ENCODE measurements at places on chromosomes 7 and 10.

GRCh38 chr7:141844256-141844655, 3.0 kb upstream of the PRSS37 start:
- DNase-seq = no peak

DNA sequence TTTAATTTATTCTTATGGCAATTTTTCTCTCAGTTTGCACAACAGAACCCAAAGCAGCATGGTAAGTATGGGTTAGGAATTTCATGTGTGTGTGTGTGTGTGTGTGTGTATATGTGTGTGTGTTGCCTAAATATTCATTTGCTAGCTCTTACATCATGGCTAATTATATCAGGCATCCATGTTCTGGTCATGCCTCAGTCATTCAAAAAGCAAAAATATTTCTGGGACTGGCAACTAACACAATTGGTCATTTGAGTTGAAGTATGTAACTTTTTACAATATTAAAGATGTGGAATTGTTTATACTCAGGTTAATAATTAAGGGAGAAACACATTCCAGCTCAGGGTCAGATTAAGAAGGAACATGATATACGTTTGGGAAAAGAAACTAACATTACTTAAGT, 67.6 kb upstream of the PHYHIPL start:
- DNase-seq = no peak

GRCh38 chr10:93150289-93150688, 76.6 kb downstream of the CYP26A1 start:
- DNase-seq = no peak

DNA sequence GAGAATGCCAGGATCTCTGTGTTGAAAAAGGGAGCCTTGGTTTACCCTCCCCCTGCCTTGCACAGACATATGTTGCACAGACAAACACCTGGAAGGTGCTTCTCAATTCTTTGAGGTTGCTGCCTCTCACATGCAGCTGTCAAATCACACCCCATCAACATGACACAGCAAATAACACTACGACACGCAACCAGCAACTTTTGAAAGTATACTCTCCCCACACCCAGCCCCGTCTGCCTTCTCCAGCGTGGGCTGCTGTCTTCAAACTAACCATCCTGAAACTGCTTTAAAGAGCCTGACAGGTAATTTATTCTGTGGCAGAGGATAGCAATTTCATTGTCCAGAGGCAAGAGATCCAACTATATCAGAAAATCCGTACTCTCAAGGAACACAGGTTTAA, 136.1 kb downstream of the PLXNA4 start:
- DNase-seq = no peak

DNA sequence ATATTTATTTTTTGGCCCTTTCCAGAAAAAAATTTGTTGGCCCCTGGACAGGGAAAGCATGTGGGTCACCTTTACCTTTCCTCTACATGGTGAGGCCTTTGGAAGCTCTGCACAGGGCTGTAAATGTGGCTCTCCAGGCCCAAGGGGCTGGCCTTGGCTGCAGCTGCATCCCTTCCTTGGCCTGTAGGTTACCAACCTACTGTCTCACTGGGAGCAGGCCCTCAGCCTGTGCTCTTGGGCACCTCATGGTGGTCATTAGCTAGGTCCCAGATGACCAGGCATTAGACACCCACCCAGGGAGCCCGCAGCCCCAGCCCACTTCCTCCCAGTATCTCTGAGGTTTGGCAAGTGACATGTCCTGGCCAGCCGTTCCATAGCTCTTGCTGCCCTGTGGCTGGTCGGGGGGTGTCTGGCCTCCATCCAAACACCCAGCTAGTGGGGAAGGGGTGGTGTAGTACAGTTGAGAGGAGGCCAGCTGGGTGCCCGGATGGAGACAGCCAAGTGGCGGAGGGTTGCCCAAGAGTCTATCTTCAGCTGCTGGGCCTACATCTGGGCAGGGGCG, 7.1 kb upstream of the CPA5 start:
- no peak for DNase-seq

- no peak for DNase-seq
Measured at GRCh38 chr7:112749775-112750174, 40.4 kb downstream of the TMEM168 start.

DNA sequence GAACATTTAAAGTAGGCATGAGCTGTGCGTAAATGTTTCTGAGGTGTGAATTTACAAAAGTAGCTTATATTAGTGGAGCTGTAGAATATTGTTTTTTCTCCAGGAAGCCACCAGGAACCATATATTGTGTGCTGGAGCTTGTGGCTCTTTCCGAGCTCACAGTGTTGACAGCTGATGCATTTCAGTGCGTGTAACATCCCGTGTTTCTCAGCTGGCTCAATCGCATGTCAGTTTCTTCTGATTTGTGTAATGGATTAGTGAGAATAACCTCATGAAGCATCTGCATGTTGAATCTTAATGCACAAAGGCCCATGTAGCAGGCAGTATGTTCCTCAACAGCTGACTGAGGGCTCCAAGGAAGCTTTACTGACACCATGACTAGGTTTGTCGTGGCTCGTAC, 39.4 kb downstream of the VKORC1L1 start:
- DNase-seq = no peak

DNA sequence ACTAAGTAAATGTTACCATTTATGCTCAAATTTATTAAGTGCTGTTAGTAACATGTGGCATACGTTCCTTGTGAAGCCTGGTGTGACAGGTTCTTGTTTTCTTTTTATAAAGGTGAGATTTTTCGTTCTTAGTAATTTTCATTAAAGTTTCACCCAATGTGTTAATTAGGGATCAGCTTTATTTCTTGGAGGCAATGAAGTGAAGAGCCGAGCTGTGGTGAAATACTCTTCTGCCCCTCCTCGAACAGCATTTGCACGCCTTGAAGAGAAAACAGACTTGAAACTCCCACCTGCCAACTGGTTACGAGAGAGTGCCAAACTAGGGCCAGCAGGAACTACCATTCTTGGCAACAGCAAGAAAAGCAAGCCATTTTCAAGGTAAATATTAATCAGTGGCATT, 1.5 kb downstream of the EDRF1 start:
- DNase-seq = no peak

GRCh38 chr7:142860968-142861367, 6.1 kb downstream of the EPHB6 start:
- DNase-seq = no peak

- DNase-seq = no peak
Measured at GRCh38 chr10:124966008-124966407, 24.1 kb downstream of the ZRANB1 start.

DNA sequence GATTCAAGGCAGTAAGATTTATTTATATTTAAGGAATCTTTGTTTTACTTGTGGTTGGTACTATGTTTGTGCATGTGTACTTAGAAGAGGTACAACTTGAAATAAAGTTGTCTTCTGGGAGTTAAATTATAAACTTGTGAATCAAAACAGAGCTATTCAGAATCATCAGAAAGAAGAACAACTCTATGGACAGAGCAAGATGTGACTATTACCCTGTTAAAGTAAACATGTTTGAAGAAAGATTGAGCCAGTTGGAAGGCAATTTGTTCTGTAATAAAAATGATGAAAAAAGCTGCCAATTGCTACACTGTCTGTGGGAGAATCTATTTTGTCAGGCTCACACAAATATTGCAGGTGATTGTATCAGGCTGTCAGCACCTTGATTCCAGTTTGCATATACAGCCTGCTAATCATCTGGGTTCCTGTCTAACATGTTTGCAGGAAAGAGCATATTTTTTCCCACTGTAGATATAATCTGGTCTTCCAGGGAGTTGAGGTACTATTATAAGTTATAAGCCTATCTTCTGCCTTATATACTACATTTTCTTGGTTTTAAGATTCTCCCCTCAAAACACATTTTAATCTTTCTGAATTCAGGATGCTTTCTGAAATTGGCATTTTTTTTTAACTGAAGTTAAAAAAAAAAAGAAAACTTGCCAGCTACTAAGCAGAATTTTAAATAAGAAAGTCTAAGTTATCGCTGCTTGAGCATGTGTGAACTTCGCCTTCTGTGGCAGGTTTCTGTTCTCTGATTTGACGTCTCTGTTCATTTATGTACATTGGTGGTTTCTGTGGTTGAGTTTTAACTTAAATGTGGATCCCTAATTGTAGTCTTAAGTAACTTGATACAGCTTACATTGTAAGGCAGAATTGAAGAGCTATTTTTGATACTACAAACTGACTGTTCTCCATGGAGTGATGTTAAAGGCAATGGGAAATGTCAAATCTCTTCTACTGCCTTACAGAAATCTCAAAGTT, 46.0 kb downstream of the ZNRF2 start:
- DNase-seq = no peak

- DNase-seq = no peak
Measured at GRCh38 chr10:52092390-52092789, 221.7 kb upstream of the DKK1 start.

- DNase-seq = no peak
Measured at GRCh38 chr10:91974960-91975359, 51.4 kb downstream of the BTAF1 start.

DNA sequence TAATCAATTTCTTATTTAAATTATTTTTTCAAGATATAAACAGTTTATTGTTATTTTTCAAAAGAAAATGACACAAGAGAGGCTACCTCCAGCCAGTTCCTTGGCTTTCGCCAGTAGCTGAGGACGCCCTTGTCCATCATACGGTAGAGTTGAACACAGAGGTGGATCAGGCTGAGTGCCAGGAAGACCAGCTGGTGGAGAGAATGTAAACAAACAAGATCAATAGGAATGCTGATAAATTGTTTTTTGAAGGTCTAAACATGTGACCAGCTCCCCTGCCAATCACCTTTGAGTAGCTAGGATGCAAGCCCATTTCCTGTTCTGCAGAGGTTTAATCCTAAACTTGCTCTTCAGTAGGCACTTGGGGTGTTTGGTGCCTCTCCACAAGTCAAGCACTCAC, 138.9 kb downstream of the PKD1L1 start:
- no peak for DNase-seq

DNA sequence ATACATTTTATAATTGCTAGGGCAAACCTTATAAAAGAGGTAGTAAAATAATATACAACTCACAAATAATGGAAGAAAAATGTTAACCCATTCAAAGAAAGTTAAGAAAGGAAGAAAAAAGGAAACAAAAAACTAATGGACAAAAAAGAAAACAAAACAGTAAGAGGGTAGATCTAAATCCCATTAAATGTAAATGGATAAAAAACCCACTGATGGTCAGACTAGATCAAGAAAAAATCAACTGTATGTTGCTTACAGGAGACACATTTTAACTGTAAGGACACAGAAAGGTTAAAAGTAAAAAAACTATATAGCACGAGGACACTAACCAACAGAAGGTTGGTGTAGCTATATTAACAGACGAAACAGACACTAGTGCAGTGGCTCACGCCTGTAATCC, 18.0 kb downstream of the FOXL3 start:
- DNase-seq = no peak

GRCh38 chr7:35650751-35651150, 44.2 kb downstream of the HERPUD2 start:
- no peak for DNase-seq

- DNase-seq = peak; percentile 31
Measured at GRCh38 chr10:37700886-37701780, 156.3 kb downstream of the ZNF248 start.

DNA sequence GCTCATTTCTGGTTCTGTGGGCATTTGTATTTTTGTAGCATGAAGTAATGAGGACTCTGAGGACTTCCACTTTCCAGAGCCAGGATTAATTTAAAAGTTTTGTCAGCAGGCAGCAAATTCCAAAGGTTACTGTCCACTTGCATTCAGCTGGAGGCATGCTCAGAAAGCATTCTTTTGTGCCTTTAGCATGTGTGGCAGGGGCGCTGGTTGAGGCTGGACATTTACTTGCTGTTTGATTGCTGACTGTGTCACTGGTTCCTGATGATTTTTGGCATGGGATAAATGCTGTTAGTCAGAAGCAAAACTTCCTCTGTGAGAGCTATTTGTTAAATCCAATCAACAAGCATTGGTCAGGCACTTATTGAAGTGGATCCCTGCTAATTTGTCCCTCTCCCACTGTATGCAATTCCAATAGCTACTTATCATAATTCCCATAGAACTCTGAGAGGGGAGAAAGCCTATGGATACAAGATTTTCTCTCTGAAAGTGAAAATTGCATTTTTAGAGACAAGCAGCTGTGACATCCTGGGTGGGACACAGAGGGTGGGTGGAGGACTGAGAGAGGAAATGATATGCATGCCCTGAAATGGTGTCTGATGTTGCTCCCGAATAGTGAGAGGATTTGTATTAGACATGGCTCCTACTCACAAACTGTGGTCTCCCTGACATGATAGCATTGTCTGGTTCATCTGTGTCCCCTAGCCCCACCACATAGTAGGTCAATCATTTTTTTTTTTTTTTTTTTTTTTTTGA, 161.2 kb upstream of the WDR11 start:
- DNase-seq = no peak

DNA sequence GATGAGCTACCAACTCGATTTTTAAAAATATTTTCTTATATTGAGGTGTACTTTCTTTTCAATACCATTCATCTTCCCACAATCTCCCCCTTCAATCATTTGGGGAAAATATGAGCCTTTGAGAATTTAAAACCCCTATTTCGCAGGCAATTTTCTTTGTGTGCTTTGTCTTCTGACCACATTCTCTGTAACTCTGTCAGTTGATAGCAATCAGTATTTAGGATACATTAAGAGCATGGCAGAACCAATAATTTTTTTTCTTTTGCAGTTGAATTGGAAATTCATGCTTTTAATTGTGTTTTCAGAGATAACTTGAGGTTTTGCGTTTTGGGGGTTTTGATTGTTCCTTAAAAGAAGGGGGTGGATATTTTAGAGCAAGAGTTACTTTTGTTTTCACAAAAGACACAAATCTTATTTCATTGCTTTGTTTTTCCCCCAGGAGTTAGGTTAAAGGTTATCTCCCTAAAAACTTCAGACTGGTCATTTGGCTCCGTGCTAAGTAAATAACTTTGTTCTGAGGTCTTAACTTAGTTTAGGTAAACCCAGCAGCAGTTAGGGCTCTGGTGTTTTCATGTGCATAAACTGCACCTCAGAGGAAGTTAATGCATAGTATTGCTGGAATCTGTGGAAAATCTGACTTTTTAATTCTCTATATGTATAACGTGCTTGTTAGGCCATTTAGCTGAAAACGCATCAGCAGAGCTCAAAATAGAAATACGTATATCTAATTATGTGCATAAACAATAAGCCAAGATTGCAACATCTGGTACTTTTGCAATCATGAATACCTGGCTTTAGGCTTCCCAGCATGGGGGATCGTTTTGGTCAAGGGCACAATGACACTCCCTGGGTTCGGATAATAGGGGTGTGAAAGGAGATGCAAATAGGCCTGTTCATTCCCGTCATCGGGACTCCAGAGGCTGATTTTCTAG, 676.4 kb upstream of the ANKRD30A start:
- DNase-seq = no peak

GRCh38 chr7:2518737-2519118, 846 bp upstream of the LFNG start:
- DNase-seq = no peak

Measured in islet precursor cell (in vitro differentiated cells).